ENCODE measurements at places on chromosomes 3 and 15.
A peak's percentile ranks its signal among the peaks of the same experiment; 100 is the strongest.

- no peak for DNase-seq
Measured at GRCh38 chr3:160931474-160931873, 173.7 kb downstream of the B3GALNT1 start.

- DNase-seq, result no peak
Measured at GRCh38 chr3:12186046-12186445, 27.3 kb upstream of the TIMP4 start.

GRCh38 chr15:74891469-74891868 is 1.6 kb downstream of the MPI start:
- no peak for DNase-seq

- no peak for DNase-seq
Measured at GRCh38 chr3:177833332-177833731, 636.0 kb upstream of the TBL1XR1 start.

- DNase-seq, result no peak
Measured at GRCh38 chr15:83905556-83906273, 251.8 kb downstream of the ADAMTSL3 start.

GRCh38 chr15:80234883-80235282 is 17.1 kb downstream of the CTXND1 start:
- peak; percentile 53 for DNase-seq

GRCh38 chr3:12729051-12729651 is 29.9 kb downstream of the TMEM40 start:
- no peak for DNase-seq

- no peak for DNase-seq
Measured at GRCh38 chr3:196975349-196975748, 6.7 kb upstream of the PIGZ start.

- DNase-seq, result no peak
Measured at GRCh38 chr3:193879099-193879863, 256.7 kb upstream of the HES1 start.

GRCh38 chr15:45099549-45100165 is 14.3 kb downstream of the DUOX2 start:
- peak; percentile 14 for DNase-seq

- no peak for DNase-seq
Measured at GRCh38 chr3:107845380-107846278, 245.2 kb downstream of the CD47 start.

GRCh38 chr3:23480329-23480714 is 277.2 kb downstream of the UBE2E2 start:
- no peak for DNase-seq

GRCh38 chr3:69095636-69096035 is 10.9 kb downstream of the ARL6IP5 start:
- no peak for DNase-seq

- no peak for DNase-seq
Measured at GRCh38 chr3:38595393-38595792, 54.1 kb downstream of the SCN5A start.

- DNase-seq, result no peak
Measured at GRCh38 chr3:126961791-126962461, 21.0 kb upstream of the PLXNA1 start.

DNA sequence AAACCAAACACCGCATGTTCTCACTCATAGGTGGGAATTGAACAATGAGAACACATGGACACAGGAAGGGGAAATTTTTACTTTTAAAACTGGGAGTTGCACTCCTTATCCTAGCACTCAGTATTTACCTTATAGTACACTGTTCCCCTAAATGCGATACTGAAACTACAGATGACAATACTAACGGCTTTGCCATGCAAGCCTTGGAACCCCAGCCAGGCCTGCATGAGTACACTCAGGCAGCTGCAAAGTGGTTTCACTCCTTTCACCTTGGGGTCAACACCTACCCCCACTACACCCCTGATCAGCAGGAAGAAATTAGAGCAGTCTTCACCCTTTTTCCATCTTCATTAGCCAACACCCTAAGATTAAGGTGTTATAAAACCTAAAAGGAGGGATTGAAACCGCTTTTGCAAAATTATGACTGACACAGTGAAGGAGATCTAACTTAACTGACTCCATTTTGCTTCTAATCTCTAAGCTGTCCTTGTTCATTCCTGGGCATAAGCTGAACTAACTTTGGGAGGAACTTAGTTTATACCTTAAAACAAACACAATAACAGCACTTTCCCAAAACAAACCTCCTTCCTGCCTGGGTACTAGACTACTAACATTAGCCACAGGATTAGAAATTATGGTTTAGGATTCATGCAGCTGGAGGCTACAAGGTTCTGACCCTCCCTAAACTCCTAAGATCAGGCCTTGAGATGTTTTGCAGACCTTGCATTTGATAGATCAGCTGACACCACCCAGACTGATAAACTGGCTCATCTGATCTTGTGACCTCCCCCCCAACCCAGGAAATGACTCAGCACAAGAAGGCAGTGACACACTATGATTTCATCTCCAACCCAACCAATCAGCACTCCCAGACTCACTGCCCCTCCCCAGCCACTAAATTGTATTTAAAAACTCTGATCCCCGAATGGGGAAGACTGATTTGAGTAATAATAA is 452.1 kb upstream of the PPP2R3A start:
- DNase-seq, result no peak

DNA sequence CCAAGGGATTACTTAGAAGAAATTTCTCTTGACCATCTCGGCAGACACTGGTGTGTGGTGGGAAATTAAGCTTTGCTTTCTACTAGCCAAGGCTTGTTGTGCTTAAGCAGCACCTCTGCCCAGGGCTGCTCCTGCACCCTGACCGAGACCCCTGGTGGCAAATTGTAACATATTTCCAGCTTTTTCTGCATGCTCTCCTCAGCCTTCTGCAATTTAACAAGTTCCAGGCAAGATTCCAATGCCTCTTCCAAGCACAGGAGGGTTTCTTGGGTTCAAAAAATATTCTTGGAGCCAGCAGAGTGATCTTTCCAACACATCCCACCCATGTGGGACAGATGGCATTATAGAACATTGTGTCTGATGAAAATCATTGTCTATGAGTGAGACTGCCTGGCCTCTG is 210.5 kb downstream of the CLSTN2 start:
- DNase-seq, result no peak

DNA sequence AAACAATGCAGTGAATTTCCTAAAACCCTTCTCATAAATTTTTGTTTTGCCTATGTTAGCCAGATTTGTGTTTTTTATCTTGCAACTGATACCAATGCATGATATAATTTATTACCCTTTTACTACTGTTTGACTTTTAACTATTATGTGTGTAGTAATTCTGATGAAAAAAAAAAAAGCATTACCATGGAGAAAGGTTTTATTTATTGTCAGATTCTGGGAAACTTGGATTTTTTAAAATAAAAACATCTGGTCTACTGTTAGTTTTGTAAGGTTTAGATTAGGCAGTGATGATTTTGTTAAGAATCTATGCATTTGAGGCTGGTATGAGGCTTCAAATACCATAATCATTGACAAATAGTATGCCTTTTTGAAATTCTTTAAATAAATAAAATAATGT is 470.4 kb upstream of the ROBO1 start:
- no peak for DNase-seq

DNA sequence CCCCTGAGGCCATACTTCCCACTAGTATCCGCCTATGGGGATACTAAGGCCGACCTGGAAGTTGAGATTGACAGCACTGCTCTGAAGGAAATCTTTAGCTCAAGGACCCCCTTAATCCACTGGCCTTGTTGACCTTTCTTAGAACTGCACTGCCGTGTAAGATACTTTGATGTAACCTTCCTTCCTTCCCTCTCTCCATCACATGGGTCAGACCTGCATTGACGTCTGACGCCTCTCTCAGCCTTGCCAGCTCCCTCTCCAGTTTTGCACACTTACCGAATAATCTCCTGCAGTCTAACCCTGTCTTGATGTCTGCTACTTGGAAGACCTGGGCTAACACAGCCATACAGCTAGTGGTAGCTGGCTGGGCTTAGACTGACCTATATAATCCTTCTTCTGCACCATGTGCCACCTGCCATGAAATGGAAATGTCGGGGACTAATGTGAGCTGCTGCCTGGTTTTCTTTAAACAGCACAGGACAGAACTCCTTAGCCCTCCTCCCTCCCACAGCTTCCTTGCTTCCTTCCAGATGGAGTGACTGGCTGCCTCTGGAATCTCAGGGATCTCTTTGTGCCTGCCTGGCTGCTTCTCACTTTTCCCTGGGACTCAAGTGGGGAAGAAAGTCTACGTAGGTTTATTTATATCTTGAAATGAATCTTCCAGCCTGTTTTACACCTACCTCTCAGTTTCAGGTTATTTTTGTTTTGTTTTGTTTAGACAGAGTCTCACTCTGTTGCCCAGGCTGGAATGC is 39.2 kb upstream of the HERC1 start:
- no peak for DNase-seq

DNA sequence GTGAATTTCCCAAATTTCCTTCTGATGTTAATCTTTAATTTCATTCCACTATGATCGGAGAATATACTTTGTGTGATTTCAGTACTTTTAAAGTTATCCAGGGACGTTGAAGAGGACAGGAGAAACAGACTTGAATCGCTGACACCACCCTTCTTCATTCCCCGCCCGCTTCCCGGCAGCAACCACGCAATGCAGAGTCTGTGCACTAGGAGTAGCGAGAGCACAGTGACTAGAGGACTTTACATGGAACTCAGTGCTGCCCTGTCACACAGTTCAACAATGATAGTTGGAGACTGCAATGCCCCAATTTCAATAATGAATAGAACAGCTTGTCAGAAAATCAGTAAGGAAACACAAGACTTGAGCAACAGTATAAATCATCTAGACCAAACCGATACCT is 73.9 kb downstream of the RNF13 start:
- DNase-seq, result no peak

GRCh38 chr3:184196536-184196935 is 10.5 kb downstream of the ABCF3 start:
- DNase-seq, result no peak

- DNase-seq, result no peak
Measured at GRCh38 chr15:78280319-78281072, 16.1 kb downstream of the DNAJA4 start.

DNA sequence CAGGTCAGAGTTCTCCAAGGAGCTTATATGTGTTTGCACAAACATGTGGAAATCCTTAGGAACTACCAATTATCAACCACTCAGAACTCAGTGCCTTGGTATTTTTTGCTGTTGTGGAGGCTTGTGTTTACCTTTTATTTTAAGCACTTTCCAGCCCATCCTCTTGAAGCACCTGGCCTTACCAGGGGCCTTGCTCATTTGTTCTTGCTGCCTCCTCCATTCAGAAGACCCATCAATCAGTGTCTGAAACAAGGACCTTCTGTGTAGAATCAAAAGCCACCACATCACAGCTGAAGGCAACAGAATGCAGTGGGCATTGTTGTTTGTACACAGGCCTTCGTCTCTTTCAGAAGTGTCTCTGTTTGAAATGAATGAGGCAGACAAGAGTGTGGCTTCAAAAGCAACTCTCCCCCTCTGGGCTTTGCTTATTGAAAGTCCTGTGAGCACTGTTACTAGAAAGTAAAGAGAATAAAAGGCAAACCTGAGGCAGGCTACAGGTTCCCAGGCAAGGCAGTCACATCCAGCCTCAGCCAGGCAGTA is 24.5 kb upstream of the LIPC start:
- DNase-seq, result no peak

GRCh38 chr3:21645121-21645897 is 105.7 kb downstream of the ZNF385D start:
- DNase-seq, result no peak

DNA sequence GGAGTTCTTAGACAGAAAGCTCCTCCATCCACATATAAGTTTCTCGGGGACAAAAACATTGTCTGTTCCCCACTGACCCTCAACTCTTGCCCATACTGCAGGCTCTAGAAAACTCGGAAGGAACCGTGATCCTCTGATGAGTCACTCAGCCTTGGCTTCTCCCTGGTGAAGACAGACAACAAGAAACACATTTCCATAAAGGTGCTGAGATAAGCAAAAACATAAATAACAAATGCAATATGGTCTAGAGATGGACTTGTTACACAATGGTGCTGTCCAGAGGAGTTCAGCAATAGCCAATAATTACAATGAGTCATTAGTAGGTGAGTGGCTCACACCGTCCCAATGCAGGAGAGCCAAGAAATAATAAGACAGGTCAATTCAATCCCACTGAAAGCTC is 43.7 kb downstream of the MAGI1 start:
- DNase-seq, result no peak

- no peak for DNase-seq
Measured at GRCh38 chr15:60939389-60939788, 289.7 kb downstream of the RORA start.

GRCh38 chr3:127652246-127652995 is 20.3 kb upstream of the ABTB1 start:
- DNase-seq, result peak; percentile 78

DNA sequence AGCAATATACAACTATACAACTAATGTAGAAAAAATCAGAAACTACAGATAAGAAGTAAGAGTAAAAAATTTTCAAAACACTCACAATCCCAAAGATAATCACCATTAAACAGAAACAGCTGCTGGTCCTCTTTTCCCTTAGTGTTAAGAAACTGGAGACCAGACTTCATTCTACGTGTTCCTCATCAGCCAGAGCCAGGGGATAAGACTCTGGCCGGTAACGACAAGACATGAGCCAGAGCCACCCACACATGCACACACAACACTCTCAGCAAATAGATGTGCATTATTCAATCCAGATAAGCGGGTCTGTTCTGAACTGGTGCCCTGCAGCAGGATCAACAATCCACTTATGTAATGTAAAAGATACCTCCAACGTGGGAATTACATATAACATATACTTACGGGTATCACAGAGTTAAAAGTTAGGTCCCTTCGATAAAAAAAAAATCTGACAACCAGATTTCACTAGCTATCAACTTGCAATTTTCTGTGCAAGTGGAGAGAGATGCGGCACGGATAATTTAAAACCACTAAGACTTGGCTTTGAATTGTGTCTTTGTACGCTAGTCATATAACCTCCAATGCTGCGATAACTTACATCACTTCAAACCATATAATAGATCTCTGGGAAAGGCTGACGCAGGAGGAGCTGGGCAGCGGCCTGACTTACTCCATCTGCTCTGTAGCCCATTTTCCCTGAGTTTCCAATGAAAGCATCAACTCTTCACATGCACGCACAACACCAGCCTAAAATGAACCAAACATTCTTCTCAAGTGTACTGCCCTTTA is 17.8 kb downstream of the PRICKLE2 start:
- DNase-seq, result no peak

DNA sequence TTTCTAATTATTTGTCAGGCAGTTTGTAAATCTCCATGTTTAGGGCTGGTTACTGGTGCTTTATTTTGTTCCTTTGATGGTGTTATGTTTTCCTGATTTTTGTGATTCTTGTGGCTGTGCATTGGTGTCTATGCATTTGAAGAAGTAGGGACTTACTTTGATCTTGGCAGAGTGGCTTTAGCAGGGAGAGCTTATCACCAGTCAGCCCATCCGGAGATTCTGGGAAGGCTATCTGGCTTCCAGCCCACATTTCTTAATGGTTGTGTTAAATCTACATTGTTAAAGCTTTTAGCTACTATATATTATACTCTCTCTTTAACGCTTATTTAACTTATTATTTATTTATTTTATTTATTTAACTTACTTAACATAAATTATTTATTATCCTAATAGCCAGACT is 35.1 kb downstream of the FBXL2 start:
- DNase-seq, result no peak

- no peak for DNase-seq
Measured at GRCh38 chr3:51692980-51693395, 13.9 kb upstream of the GRM2 start.

GRCh38 chr3:28476194-28476593 is 127.6 kb upstream of the AZI2 start:
- peak; percentile 49 for DNase-seq

- no peak for DNase-seq
Measured at GRCh38 chr3:62605413-62606068, 232.2 kb upstream of the FEZF2 start.

GRCh38 chr15:52019394-52020220 is 588 bp downstream of the MAPK6 start:
- DNase-seq, result peak; percentile 76
